ENCODE measurements at places on chromosomes 7 and 10.
A peak's percentile ranks its signal among the peaks of the same experiment; 100 is the strongest.

- no peak overlapping the region for H3K4me3 ChIP-seq
- H3K4me1 ChIP-seq = peaks cover 11% of the 10 kb centered on the region
- no peaks in the 10 kb centered on the region for H3K36me3 ChIP-seq
- DNase-seq = no peak
Observed at GRCh38 chr10:6692856-6693255, 112.8 kb upstream of the PRKCQ start.

DNA sequence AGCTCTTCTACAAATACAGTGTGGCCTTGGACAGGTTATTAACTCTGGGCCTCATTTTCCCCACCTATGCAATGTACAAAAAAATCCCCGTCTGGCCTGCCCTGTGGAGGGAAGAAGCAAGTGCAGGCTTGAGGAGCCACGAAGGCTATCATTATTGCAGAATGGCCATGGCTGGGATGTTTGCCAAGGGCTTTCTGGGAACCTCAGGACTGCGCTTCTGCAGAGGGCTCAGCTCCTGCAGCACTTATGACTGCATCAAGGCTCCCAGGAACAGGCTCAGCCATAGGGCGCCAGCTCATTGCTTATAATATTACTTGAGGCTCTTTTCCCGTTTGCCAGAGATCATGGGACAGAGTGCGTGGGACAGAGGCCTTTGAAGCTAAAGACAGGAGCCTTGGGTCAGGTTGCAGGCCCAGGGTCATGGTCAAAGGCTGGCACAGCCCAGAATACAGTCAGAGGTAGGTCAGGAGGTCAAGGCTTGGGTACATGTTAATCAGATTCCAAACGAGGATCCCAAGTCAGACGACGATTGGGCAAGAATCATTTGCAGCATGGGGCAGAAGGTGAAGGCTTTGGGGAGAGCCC, 20.6 kb upstream of the C10orf105 start:
- H3K4me1 ChIP-seq = no peaks in the 10 kb centered on the region
- H3K4me3 ChIP-seq = no peak overlapping the region
- no peaks in the 10 kb centered on the region for H3K27me3 ChIP-seq
- no peak overlapping the region for H3K27ac ChIP-seq
- no peak for DNase-seq

DNA sequence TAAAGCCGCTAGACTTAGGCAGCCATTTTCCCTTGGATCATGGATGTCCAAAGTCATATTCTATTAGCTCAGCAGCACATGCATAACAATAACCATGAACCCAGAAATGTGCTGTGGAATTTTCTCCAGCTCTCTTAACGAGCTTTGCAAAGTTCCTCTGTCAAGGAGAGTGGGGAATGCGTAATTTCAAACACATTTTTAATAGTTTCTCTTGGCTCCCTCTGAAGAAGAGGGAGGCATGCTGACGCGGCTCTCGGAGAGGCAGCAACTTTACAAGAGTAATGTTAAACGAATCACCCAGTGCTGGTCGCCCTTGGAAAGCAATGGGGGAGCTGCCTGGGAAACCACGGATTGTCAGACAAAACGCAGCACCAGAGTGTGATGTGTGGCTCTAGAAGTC, 114.8 kb downstream of the RAB18 start:
- peaks cover 18% of the 10 kb centered on the region for H3K27me3 ChIP-seq
- no peaks in the 10 kb centered on the region for H3K4me1 ChIP-seq
- no peak overlapping the region for H3K4me3 ChIP-seq
- DNase-seq = no peak
- H3K27ac ChIP-seq = no peak overlapping the region

GRCh38 chr10:131928248-131929095, 27.7 kb downstream of the PPP2R2D start:
- H3K36me3 ChIP-seq = peaks cover 11% of the 10 kb centered on the region
- H3K27me3 ChIP-seq = no peaks in the 10 kb centered on the region
- H3K4me1 ChIP-seq = peaks cover 20% of the 10 kb centered on the region
- DNase-seq = no peak
- H3K27ac ChIP-seq = peak overlapping the region; percentile 90
- no peak overlapping the region for H3K4me3 ChIP-seq

GRCh38 chr7:147079921-147080420, 963.4 kb downstream of the CNTNAP2 start:
- DNase-seq = no peak
- H3K4me3 ChIP-seq = no peak overlapping the region
- H3K36me3 ChIP-seq = no peaks in the 10 kb centered on the region
- H3K27ac ChIP-seq = no peak overlapping the region
- H3K27me3 ChIP-seq = no peaks in the 10 kb centered on the region

DNA sequence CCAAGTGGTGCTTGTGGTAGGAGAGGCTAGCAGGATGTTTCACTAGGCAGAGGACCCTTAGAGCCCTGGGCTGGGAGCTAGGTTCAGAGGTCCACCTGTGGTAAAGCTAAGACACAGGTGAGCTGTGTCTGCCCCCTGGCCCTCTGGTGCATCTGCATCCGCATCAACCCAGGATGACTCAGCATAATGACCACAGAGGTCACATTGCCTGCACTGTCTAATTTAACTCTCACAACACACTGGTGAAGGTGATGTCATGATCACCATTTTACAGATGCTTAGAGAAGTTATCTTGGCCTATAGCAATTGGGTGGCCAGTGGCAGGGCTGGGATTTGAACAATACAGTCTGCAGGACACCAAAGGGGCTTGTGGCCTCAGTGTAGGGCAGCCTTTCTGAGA, 33.1 kb downstream of the HABP2 start:
- H3K27me3 ChIP-seq = no peaks in the 10 kb centered on the region
- DNase-seq = no peak
- H3K4me3 ChIP-seq = no peak overlapping the region
- peaks cover 9% of the 10 kb centered on the region for H3K4me1 ChIP-seq

- H3K27me3 ChIP-seq = peaks cover 48% of the 10 kb centered on the region
- H3K4me1 ChIP-seq = peaks cover 6% of the 10 kb centered on the region
- no peak overlapping the region for H3K4me3 ChIP-seq
- no peak overlapping the region for H3K27ac ChIP-seq
- H3K36me3 ChIP-seq = no peaks in the 10 kb centered on the region
Observed at GRCh38 chr10:1379601-1380000, 323.4 kb downstream of the WDR37 start.

DNA sequence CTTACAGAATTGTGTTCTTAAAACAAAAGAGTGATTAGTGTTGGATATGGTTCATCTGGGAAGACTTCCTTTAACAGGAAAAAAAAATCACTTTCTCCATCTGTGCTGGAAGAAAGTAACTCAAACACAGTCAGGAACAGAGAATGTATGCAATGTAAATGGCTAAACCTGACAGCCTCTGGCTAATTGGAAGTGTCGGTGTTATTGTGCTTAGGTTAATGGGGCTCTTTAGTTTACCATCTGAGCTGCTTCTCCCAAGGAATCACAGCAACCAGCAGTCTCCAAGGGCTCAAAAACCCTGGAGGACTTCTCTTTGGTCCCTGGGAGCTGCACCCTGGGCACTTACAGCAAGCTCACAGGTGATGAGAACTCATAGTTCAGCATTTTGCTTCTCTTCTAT, 724.5 kb downstream of the LRMDA start:
- H3K4me1 ChIP-seq = peaks cover 20% of the 10 kb centered on the region
- H3K4me3 ChIP-seq = no peak overlapping the region
- DNase-seq = no peak
- H3K27me3 ChIP-seq = no peaks in the 10 kb centered on the region
- peaks cover 8% of the 10 kb centered on the region for H3K36me3 ChIP-seq

DNA sequence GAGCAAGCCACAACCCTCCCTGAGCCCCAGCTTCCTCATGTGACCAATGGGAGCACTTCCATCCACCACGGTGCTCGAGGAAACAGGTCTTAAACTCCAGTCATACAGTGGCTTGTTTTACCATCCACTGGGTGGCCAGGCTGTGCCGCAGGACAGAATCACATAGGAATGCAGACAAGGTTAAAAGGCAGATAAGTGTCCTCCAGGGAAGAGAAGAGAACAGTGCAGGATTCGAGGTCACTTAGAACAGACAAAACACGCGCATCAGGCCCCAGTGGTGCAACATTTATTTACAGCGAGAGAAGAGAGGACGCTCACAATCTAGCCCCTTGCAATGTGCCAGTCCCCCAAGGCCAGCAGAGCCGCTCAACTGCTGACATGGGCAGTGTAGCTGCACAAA, 92.8 kb downstream of the TMEM130 start:
- no peak for DNase-seq
- H3K36me3 ChIP-seq = no peaks in the 10 kb centered on the region
- no peak overlapping the region for H3K4me3 ChIP-seq
- H3K4me1 ChIP-seq = peaks cover 1% of the 10 kb centered on the region
- peak overlapping the region; percentile 1 for H3K27ac ChIP-seq
- H3K27me3 ChIP-seq = peaks cover 3% of the 10 kb centered on the region

DNA sequence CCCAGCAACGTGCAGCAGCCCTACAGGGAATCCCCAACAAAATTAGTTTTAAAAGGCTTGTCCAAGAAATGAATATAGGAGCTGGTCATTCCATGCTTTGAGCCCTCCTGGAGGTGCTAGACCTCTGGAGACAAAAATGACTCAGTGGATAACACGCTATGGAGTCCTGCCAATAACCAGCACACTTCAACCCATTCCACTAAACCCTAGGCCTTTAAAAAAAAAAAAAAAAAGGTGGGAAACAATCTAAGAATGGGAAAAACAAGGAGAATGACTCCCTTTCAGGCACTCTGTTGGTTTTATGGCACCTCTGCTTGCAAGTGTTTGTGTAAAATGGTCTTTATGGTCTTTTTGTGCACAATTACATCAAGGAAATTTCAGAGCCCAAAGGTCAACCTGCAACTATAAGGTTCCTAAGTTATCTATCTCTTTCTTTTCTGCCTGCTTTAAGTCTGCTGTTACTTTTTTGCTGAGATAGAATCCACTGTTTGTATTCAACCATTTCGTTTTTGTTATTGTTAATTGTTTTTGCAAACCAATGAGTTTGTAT, 21.3 kb downstream of the AVL9 start:
- H3K4me1 ChIP-seq = no peaks in the 10 kb centered on the region
- no peak overlapping the region for H3K4me3 ChIP-seq
- peaks cover 78% of the 10 kb centered on the region for H3K36me3 ChIP-seq
- no peaks in the 10 kb centered on the region for H3K27me3 ChIP-seq
- no peak for DNase-seq

GRCh38 chr7:105822806-105823205, 53.6 kb downstream of the ATXN7L1 start:
- H3K27ac ChIP-seq = no peak overlapping the region
- peaks cover 78% of the 10 kb centered on the region for H3K27me3 ChIP-seq
- DNase-seq = no peak
- peaks cover 12% of the 10 kb centered on the region for H3K36me3 ChIP-seq
- no peak overlapping the region for H3K4me3 ChIP-seq
- H3K4me1 ChIP-seq = no peaks in the 10 kb centered on the region
